ENCODE measurements at places on chromosomes 12 and 14.

GRCh38 chr12:128793701-128794100 lies 30.1 kb downstream of the SLC15A4 start:
- DNase-seq, result no peak

GRCh38 chr12:124024263-124024678 lies 51.3 kb downstream of the ZNF664 start:
- no peak for DNase-seq

DNA sequence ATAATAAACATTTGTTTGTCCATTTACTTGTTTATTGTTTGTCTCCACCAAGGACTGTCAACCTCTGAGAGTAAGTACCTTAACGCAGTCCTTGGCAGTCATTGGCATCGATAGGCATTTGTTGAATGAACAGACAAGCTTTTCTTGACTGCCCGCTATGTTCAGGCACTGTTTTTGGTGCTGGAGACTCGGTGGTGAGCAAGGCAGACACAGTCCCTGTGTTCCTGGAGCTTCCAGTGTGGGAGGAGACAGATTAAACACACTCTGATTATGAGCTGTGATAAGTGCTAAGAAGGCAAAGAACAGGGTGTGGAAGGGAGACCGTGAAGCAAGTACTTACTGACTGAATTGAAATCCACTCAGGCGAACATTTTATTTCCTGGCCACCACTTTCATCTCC lies 1.2 kb downstream of the ATP6V0A2 start:
- DNase-seq, result no peak

DNA sequence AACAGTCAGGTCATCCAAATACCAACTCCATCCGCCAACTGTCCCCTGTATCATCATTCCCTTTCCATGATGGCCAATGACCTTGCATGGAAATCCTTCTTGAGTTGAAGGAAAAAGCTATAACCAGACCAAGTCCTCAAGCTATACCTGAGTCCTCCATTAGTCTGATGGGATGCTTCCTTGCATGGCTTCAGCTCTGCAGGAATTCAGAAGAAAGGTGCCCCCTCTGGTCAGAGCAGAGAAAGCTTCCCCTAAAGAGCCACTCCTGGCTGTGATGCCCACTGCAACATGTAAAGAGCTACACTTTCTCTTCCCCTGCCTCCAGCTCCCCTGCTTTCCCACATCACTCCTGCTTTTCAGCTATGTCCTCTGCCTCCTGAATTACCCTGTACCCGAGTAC lies 43.1 kb upstream of the FKBP4 start:
- no peak for DNase-seq

- DNase-seq, result no peak
Measured at GRCh38 chr12:90543841-90544240, 411.1 kb downstream of the CCER1 start.

Measured in AG04450 (cell line).